CD4-positive, alpha-beta T cell treated with Interleukin-17A for 4 hours (primary cell): ENCODE measurements at places on chromosomes 13 and 19.

DNA sequence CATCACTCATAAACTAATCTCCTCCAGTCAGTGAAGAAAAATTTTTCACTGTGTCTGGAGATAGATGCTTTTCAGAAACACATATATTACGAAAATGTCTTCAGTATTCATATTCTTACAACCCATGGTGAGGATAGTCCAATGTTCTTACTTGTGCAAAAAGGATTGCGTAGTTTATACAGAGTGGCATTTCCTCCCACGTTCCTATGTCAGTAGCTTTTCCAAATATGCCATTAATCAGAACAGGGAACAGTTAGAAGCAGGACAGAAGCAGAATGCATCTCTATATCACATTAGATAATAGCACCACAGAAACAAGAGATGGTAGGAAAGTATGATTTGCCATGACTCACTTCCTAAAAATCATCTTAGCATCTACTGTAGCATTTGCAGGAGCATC is 282.9 kb downstream of the SLITRK5 start:
- DNase-seq: no peak

DNA sequence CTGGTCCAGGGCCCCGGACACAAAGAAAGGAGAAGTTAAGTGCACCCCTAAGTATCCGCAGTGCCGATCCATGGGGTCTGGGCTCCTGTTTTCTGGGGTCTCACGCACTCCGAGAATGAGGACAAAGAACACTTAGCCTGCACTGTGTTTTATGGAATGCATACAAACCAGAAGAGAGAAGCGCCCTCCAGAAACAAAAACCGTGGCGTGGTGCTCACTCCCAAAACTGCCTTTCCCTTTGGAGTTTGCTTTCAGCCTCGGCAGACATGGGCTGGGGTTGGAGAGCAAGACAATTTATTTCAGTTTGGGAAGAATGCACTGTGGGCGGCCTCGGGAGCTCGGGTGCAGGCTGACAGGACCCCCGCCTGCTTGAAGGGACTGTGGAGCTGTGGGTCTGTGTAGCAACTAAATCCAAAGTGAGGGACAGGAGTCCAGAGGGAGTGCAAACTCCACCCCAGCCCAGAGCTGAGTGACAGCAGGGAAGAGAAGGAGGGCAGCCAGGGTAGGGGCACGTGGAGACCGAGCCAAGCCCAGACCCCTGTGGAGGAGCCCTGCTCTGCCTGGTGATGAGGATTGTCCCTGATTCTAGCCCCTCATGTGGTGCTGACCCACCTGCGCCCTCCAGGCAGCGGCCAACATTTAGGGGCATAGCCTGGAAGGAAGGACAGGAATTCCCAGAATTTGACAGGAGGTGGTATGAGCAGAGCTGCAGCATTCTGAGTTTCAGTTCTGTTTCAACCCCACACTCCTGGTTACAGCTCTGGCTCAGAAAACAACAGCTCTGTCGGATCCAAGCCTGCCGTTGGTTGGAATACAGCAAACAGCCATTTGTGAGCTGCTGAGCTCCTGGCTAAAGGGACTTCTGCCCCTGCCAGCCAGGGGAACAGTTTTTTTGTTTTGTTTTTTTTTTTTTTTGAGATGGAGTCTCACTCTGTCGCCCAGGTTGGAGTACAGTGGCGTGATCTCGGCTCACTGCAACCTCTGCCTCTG is 37.8 kb upstream of the POP4 start:
- DNase-seq: no peak

GRCh38 chr13:114063545-114064449 is 68.6 kb downstream of the RASA3 start:
- peak; percentile 39 for DNase-seq

DNA sequence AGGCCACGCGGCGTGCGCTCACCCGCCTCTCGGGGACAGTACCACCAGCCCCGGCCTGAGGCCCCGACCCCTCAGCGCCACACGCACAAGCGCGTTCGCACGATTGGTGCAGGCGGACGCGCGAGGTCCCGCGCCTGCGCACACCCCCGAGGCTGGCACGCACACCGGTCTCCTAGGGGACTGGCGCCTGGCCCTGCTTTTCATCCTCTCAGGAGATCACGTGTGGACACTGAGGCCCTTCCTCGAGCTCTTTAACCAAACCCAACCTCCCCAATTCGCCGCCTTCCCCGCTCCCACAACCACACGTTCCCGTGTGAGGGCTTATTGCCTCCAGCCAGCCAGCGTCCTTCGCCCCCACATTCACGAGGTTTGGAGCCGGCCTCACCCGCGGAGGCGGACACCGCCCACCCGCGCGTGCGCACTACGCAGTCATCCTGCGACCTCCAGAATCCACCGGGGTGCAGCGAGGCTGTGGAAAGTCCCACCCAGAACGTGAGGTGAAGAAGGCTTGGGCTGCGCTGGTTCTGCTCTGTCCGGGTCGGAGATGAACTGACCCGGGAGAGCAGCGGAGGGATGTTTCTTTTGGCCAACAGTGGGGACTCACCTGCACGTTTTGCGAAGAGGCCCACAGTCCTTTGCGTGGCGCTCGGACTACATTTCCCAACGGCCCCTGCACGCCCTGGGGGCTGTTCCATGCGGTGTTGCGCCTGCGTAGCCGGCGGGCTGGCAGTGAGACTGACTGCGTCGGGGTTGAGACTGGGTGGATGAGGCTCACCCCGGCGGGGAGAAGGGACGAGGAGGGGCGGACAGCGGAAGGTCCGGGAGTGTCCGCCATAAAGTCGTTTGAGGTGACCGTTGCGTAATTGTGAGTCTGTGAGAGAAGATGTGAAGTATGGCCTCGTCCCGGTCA is 539 bp upstream of the ZNF667 start:
- DNase-seq: peak; percentile 63

DNA sequence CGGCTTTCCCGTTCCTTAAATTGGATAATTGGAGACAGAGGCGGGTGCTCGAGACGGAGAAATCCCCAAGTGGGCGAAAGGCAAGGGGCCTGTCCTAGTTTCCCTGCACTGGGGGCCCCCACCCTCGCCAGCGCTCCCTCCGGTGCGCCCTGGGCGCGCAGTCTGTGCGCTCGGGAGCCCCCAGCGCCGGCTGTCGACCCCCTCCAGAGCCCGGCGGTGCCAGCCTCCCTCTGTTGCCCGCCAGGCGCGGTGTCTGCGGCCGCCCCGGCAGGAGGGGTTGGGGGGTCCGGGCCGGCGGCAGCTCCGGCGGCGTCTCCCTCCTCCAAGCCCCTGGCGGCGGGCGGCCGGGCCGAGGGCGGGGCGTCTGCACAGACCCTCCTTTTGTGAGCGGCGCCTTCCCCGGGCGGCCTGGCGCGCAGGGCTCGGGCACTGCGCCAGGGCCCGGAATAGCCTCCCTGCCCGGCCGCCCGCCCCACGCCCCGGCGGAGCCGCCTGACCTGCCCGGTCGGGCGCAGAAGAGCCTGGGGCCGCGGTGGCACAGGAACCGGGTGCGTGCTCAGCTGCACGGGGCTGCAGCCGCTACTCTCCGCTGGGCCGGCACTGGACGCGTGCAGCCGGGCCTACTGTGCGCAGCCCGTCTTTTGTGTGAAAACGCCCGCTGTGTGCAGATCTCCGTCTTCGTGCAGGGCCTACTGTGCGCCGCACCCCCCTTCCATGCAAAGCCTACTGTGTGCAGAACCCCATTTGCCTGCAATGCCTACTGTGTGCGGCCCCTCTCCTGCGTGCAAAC is 13.2 kb downstream of the GADD45B start:
- no peak for DNase-seq

- no peak for DNase-seq
Measured at GRCh38 chr13:107117327-107118012, 549.5 kb upstream of the ARGLU1 start.

DNA sequence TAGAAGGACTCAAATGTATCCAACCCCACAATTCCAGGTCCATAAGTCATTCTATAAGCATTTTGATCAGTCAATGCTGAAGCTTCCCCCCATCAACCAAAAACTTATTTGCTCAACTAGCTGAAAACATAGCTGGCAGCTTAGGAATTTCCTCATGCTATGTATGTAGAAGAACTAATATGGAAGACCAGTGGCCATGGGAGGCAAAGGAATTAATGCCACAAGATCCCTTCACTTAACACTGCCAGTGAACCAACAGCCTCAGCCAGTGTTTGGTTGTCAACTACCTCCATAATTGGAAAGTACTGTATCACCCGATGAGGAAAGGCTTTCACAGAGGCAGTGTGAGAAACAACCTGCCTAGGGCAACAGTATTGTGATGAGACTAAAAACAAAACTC is 105.4 kb downstream of the ZNF429 start:
- no peak for DNase-seq

GRCh38 chr13:19955873-19956559 is 2.5 kb upstream of the ZMYM2 start:
- no peak for DNase-seq

- no peak for DNase-seq
Measured at GRCh38 chr13:26457212-26457611, 100.3 kb upstream of the WASF3 start.

- peak; percentile 52 for DNase-seq
Measured at GRCh38 chr19:18440415-18440877, 2.5 kb upstream of the ISYNA1 start.

GRCh38 chr19:5191091-5191490 is 149.5 kb downstream of the PTPRS start:
- no peak for DNase-seq

DNA sequence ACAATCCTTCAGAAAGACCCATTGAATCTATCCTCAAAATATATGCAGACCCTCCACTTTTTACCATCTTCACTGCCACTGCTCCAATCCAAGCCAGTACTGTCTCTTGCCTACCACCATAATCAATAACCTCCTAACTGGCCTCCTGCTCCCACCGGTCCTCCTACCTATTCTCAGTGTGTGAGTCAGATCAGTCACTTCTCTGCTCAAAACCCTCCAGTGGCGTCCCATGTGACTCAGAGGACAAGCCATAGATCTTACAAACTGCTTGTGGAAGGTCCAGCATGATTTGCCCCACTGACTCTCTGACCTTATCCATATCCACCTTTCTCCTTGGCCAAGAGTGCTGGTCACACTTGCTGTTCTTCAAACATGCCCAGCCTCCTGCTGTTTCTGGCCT is 23.4 kb upstream of the MBNL2 start:
- no peak for DNase-seq

DNA sequence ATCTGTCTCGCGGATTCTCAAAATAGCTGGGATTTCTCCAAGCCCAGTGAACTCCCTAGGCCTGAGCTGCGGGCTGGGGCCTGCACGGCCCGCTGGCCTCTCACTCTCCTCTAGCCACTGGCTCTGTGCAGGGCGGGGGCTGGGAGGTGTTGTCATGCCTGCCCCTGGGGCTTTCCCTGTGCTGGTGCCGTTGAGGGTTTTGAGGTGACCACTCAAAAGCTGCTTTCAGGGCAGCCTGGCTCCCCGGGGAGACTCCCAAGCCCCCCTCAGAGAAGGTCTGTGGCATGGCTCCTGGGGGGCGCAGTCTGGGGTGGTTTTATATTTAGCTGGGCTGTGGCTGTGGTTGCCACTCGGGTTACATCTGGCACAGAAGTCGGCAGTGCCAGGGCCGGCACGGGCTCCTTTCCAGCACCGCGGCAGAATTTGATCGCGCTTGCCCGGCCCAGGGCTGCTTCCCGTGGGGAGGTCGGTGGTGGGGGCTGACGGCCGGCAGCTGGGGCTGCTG is 10.0 kb downstream of the NDUFB7 start:
- DNase-seq: no peak

GRCh38 chr13:61410266-61410665 is 5.4 kb downstream of the PCDH20 start:
- DNase-seq: no peak

DNA sequence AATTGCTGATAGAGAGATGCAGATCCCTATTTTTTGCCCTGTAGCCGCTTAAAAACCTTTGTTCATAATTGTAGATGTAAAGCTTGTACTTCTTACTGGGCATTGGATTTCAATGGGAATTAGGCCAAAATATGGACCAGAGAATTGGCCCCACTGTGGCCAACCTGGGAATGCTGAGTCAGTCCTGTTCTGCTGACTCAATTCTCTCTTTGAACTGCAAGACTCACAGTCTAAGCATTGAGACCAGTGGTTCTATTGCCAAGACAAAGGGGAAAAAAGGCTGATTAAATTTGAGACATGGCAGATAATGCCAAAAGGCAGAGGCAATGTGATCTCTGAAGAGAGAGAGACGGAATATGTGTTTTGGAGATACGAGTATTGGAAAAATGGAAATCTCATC is 72.5 kb upstream of the UBL3 start:
- DNase-seq: no peak

DNA sequence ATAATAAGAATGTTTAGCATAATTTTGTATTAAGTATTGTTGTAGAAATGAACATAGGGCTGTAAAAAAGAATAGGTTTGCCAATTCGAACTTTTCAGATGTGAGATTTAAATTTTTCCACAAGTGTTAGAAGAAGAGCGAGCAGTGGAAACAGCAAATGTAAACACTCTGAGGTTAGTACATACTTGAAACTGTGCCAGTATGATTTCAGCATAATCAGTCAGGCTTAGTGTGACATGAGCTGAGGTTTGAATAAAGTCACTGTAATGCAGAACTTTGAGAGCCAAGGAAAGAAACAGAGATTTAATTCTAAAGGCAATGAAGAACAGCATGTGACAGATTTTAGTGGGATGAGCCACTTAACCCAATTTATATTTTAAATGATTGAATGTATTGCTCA is 2166.4 kb downstream of the PCDH9 start:
- no peak for DNase-seq

- no peak for DNase-seq
Measured at GRCh38 chr19:54047616-54048015, 16.1 kb downstream of the VSTM1 start.

DNA sequence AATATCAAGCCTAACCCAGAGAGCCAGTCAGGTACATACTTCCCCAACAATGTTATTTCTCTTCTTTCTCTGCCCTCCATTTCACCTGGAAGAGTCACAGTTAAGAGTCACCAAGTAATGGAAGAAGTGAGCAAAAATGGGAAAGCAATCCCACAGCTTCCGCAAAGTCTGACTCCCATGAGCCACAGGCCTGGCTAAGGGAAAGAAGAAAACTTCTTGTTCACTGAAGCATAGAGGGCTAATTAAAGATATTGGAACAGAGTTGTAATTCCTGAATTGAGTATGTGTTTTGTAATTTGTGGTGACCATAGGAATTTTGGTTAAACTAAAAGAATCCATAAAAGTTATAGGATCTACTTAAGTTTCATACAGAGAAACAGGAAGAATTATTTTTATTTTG is 830.9 kb upstream of the PCDH20 start:
- DNase-seq: no peak

DNA sequence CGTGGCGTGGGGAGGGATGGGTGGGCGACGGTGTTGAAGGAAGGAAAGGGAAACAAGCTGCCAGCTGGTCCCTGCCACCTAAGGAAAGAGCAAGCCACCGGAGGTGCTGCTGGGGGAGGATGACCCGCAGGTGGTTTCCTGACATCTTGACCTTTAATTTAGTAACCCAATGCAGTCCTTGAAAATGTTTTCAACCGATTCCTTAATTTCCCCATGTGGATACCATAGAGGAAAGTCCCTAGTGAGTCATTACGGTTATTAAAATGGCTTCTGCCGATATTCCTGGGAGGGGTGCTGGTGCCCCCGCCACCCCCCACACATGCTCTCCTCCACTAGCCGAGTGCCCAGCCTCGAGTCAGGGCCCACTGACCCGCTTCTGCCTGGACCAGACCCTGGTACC is 6.3 kb upstream of the ANKRD10 start:
- no peak for DNase-seq

DNA sequence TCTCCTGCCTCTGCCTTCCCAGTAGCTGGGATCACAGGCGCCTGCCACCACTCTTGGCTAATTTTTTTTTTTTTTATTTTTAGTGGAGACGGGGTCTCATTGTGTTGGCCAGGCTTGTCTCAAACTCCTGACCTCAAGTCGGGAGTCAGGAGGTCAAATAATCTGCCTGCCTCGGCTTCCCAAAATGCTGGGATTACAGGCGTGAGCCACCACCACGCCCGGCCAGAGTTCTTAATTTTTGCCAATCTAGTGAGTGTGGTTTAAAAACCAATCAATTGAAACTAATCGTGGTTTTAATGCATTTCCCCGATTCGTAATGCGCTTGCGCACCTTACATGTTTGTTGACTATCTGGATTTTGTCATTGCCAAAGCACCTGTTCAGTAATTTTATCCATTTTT is 37.0 kb downstream of the SKA3 start:
- no peak for DNase-seq
